GM23338 (cell line): ENCODE measurements at places on chromosomes 12 and 14. TPM values are rescaled to one million over a fixed set of nuclear protein-coding genes. Genes with fewer than 3 reads are reported as not detected.

The HSPA2 gene
- polyA plus RNA-seq: 86.1 and 88.5 TPM in 2 replicates

GRCh38 chr12:56169229-56169759 is 11.1 kb downstream of the MYL6 start:
- H3K4me3 ChIP-seq: no peak overlapping the region
- peaks cover 65% of the 10 kb centered on the region for H3K36me3 ChIP-seq
- H3K27me3 ChIP-seq: no peaks in the 10 kb centered on the region
- no peak overlapping the region for H3K27ac ChIP-seq
- no peak for DNase-seq

- no peaks in the 10 kb centered on the region for H3K27me3 ChIP-seq
- H3K27ac ChIP-seq: no peak overlapping the region
- H3K4me3 ChIP-seq: no peak overlapping the region
- no peaks in the 10 kb centered on the region for H3K36me3 ChIP-seq
- no peak for DNase-seq
These were observed 881.3 kb upstream of the SEL1L start for GRCh38 chr14:82414853-82415539.

- H3K4me1 ChIP-seq: no peaks in the 10 kb centered on the region
- H3K27ac ChIP-seq: no peak overlapping the region
These were observed 250.1 kb downstream of the DIO2 start for GRCh38 chr14:79961197-79961596.

DNA sequence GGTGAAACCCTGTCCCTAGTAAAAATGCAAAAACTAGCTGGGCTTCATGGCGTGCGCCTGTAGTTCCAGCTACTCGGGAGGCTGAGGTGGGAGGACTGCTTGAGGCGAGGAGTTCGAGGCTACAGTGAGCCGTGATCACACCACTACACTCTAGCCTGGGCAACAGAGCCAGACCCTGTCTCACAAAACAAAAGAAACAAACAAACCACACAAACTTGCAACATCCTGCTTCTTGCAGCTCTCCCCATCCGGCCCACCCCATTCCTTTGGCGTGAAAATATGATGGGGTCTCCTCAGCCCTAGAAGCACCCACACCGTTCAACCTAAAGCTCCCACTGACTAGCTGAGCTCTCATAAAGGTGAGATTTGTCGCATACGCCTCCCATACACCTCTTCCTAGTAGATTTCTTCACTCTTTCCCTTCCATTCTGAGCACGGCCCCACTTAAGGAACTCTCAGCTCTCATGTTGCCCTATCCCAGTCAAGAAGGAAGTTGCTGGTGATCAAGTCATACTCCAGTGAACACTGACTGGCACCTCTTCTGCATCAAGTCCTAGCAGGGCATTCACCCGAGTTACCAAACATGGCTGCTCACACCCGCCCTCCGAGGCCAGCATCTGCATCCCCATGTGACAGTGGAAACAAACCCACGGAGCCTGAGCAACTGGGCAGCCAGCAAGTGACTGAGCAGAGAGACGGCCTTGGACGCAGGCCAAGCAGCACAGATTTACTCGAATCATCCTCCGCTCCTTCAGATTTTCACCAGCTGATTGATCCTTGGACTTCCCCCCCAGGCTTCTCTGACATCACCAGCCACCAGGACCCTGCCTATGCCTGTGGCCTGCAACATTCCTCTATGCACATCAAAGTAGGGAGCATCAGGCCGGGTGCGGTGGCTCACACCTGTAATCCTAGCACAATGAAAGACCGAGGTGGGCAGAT is 18.9 kb upstream of the CD27 start:
- no peak for DNase-seq
- no peaks in the 10 kb centered on the region for H3K27me3 ChIP-seq
- no peaks in the 10 kb centered on the region for H3K4me1 ChIP-seq
- no peak overlapping the region for H3K4me3 ChIP-seq
- H3K27ac ChIP-seq: no peak overlapping the region

The AMN gene
- 1.2 and 1.6 TPM in 2 replicates for polyA plus RNA-seq

The NR4A1 gene
- 7.5 and 8.3 TPM in 2 replicates for polyA plus RNA-seq

DNA sequence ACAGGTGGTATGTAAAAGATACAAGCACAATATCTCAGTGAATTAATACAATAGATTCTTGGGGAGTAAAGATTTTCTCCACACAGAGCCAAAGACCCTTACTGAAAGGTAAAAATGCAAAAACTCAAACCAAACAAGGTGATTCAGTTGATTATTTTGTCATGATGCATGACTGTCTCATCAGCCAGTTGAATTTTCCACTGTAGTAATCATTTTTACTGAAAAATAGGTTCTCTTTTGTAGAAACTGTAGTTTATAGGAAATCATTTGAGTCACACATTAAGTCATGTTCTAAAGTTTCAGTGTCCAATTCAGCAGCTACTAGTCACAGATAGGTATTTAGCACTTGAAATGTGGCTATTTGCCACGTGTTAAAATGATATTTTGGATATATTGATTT is 53.6 kb downstream of the PPFIA2 start:
- H3K4me1 ChIP-seq: no peaks in the 10 kb centered on the region
- H3K4me3 ChIP-seq: no peak overlapping the region
- no peaks in the 10 kb centered on the region for H3K27me3 ChIP-seq

DNA sequence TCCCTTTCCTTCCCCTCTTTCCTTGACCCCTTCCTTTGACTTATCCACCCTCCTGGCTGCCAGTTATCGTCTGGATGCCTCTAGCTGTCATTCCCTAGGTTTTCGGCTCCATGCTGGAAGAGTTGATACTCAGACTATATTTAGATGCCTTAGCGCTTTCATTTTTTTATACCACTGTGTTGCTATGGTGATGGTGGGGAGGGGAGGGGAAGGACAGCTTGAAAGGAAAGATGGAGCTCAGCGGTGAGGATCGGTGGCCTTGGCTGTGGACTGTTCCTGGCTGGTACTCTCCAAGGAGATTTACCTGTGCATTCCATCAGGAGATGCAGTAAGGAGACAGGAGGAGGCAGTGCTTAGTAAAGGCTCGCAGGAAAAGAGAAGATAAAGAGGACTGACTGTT is 108.7 kb downstream of the SLC8A3 start:
- DNase-seq: no peak
- no peaks in the 10 kb centered on the region for H3K36me3 ChIP-seq
- H3K27ac ChIP-seq: no peak overlapping the region
- H3K4me1 ChIP-seq: peaks cover 7% of the 10 kb centered on the region

DNA sequence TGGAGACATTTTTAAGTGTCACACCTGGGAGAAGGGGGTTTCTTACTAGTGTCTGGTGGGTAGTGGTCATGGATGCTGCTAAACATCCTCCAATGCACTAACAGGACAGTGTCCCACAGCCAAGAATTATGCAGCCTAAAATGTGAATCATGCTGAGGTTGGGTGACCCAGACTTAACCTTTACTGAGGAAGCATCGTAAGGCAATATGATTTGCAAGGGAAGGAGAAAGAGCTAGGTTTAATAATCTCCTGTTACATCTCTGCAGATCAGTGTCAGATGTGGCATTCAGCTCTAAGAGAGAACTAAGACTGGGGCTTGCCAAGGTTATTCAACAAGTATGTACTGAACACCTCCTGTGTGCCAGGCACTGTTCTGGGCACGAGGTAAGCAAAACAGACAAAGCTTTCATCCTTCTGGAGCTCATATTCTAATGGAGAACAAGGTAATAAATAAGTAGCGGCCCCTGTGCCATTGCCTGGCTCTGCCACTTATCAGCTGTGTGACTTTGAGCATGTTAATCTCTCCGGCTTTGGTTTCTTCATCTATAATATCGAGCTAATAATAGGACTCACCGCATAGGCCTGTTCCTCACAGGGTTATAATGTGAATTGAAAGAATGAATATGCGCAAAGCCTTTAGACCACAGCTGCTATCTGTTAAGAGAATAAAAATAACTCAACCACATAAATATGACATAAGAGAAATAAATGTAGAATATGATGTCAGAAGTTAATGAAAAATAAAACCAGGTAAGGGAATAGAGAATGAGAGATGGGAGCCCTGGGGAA is 13.5 kb upstream of the GOLGA5 start:
- no peak overlapping the region for H3K4me3 ChIP-seq
- H3K27me3 ChIP-seq: no peaks in the 10 kb centered on the region
- DNase-seq: no peak
- H3K4me1 ChIP-seq: no peaks in the 10 kb centered on the region
- H3K36me3 ChIP-seq: no peaks in the 10 kb centered on the region
- H3K27ac ChIP-seq: no peak overlapping the region

The SOAT2 gene
- polyA plus RNA-seq: not detected in 2 replicates

- no peak for DNase-seq
- no peak overlapping the region for H3K4me3 ChIP-seq
These were observed 13.2 kb upstream of the BMAL2 start for GRCh38 chr12:27319409-27319808.

GRCh38 chr12:47821346-47821706 is 1.6 kb upstream of the HDAC7 start:
- peaks cover 56% of the 10 kb centered on the region for H3K4me1 ChIP-seq
- H3K27ac ChIP-seq: peak overlapping the region; percentile 96
- H3K4me3 ChIP-seq: peak overlapping the region; percentile 87
- no peak for DNase-seq
- H3K27me3 ChIP-seq: no peaks in the 10 kb centered on the region

DNA sequence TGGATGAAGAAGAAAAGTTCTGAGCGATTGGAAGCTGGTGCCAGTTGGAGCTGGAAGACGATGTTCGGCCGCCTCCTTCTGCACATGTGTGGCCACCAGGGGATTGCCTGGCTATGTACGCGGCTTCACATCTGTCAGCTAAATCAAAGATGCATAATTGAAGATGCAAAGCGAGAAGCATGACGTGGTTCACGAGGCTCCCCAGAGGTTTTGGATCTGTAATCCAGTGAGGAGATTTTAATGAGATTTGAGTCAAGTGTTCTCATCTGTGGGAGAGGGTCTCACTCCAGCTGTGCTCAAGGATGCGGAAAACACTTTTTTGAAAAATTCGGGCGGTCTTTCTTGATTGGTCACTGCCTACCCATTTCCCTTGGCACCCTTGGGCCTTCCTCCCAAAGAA is 94.6 kb downstream of the PAX9 start:
- H3K27ac ChIP-seq: no peak overlapping the region
- H3K27me3 ChIP-seq: no peaks in the 10 kb centered on the region
- no peaks in the 10 kb centered on the region for H3K36me3 ChIP-seq
- peaks cover 5% of the 10 kb centered on the region; the same call in 1 of the 2 replicates for H3K4me1 ChIP-seq
- no peak overlapping the region for H3K4me3 ChIP-seq
- DNase-seq: no peak

- no peak for DNase-seq
- H3K4me3 ChIP-seq: no peak overlapping the region
- no peak overlapping the region for H3K27ac ChIP-seq
- H3K36me3 ChIP-seq: no peaks in the 10 kb centered on the region
- H3K27me3 ChIP-seq: no peaks in the 10 kb centered on the region
These were observed 31.7 kb downstream of the ANO2 start for GRCh38 chr12:5913387-5913786.
